ENCODE measurements at places on chromosomes 7 and 10.
A peak's percentile ranks its signal among the peaks of the same experiment; 100 is the strongest.

- peak overlapping the region; percentile 79 for H3K4me3 ChIP-seq
- H3K27ac ChIP-seq = peak overlapping the region; percentile 75
- H3K27me3 ChIP-seq = peaks cover 22% of the 10 kb centered on the region
Measured at GRCh38 chr10:123154711-123155505, 706 bp downstream of the BUB3 start.

DNA sequence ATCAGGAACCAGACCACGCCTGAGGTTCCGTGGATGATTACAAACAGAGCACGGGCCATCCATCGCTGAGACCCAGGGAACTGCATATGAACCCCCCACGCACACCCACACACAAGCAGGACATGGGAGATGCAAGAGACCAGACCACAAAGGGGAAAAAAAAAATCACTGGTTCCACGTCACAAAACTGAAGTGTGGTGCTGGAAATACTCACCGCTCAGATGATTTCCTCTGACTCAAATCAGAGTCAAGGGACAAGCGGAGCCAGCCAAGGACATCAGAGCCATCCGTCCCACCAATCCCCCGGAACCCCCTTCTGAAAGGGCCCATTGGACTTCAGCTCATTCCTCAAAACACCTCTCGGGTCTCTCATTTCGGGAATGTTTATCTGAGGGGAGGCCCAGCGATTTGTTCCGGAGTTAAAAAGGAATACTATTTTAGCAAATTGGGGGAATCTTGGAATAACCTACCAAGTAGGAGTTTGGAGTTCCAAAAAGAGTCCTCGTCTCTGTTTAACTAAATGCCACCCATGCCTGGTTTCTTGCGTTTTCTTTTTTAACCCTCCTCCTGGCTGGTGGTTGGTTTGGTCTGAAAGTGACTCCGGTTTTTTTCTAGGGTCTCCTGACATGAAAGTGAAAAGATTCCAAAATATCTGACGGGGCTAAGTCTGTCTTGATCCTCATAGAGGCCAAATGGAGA lies 15.0 kb downstream of the SNX8 start:
- no peaks in the 10 kb centered on the region for H3K27me3 ChIP-seq
- H3K4me1 ChIP-seq = peaks cover 11% of the 10 kb centered on the region
- H3K27ac ChIP-seq = 0 out of 2 replicates have a peak overlapping the region, but pooled peaks have one; percentile 37
- no peaks in the 10 kb centered on the region for H3K36me3 ChIP-seq
- no peak overlapping the region for H3K4me3 ChIP-seq
- peak; percentile 88 for DNase-seq

DNA sequence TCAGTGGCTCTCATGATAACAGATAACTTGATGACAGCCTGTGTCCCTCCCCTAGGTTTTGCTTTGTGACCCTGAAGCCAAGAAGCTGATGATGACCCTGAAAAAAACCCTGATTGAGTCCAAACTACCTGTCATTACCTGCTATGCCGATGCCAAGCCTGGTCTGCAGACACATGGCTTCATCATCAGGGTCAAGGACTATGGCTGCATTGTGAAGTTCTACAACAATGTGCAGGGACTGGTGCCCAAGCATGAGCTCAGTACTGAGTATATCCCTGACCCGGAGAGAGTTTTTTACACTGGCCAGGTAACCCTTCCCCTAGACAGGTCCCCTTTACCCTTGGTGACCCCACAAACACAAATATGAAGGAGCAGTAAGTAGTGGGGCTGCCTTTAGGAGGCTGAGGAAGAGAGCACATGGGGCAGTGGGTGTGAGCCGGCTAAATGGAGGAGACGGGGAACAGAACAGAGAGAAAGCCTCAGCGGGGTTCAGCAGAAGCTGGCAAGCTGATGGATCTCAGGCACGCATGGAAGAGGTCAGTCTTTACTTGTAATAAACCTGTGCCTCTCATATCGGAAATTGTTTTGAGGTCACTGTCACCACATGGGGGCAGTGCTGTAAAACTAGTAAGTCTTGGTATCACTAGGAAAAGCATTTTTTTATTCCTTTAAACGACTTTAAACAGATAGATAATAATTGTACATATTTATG lies 20.2 kb downstream of the PDCD11 start:
- no peak overlapping the region for H3K4me3 ChIP-seq
- no peak overlapping the region for H3K27ac ChIP-seq
- peak; percentile 65 for DNase-seq
- H3K27me3 ChIP-seq = no peaks in the 10 kb centered on the region

GRCh38 chr10:89888321-89889070 lies 187.1 kb downstream of the KIF20B start:
- H3K27ac ChIP-seq = no peak overlapping the region
- H3K27me3 ChIP-seq = no peaks in the 10 kb centered on the region
- no peak for DNase-seq
- H3K4me1 ChIP-seq = no peaks in the 10 kb centered on the region
- no peak overlapping the region for H3K4me3 ChIP-seq
- no peaks in the 10 kb centered on the region for H3K36me3 ChIP-seq

DNA sequence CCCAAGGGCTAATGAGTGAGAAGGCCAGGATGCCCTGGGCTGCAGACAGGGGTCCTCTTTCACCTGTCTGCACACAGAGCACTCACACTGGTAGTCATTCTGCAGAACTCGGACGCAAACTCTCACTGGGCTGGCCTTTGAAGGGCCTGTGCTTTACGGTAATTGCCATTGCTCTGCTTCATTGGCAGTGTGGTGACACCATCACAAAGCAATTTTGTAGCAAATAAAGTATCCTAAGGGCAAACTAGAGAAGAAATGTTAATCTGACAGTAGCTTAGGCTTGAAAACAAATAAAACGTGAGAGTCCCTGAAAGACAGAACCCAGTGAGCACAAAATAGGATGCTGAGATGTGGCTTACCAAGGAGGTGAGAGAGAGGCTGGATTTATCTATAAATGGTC lies 30.6 kb upstream of the FIGNL1 start:
- peaks cover 3% of the 10 kb centered on the region for H3K27me3 ChIP-seq
- H3K4me3 ChIP-seq = no peak overlapping the region
- H3K4me1 ChIP-seq = no peaks in the 10 kb centered on the region
- H3K27ac ChIP-seq = no peak overlapping the region
- no peaks in the 10 kb centered on the region for H3K36me3 ChIP-seq

DNA sequence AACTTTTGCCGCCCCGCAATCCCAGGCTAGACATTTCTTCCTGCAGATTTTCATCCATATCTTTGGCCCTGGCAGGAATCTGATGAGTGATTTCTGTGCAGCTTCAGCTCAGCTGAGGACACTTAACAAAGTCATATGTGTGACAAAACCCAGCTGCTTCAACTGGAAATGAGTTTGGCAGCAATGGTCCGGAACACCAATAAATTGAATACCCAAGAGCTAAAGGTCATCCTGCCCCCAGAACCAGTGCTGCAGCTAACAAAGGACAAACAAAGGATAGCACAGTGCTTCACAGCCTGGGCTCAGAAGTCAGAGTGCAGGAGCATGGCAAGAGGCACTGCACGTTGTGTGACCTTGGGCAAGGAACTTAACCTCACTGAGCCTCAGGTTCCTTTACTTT lies 40.0 kb upstream of the TRIL start:
- H3K27me3 ChIP-seq = peaks cover 29% of the 10 kb centered on the region
- DNase-seq = no peak
- no peak overlapping the region for H3K27ac ChIP-seq
- no peaks in the 10 kb centered on the region for H3K36me3 ChIP-seq
- no peaks in the 10 kb centered on the region for H3K4me1 ChIP-seq

GRCh38 chr7:155398944-155399343 lies 59.0 kb upstream of the EN2 start:
- no peaks in the 10 kb centered on the region for H3K36me3 ChIP-seq
- no peak overlapping the region for H3K27ac ChIP-seq
- peaks cover 2% of the 10 kb centered on the region for H3K27me3 ChIP-seq
- DNase-seq = no peak
- no peaks in the 10 kb centered on the region for H3K4me1 ChIP-seq
- no peak overlapping the region for H3K4me3 ChIP-seq

GRCh38 chr7:151696721-151697514 lies 177.2 kb upstream of the RHEB start:
- H3K4me3 ChIP-seq = no peak overlapping the region
- DNase-seq = no peak
- H3K36me3 ChIP-seq = no peaks in the 10 kb centered on the region

DNA sequence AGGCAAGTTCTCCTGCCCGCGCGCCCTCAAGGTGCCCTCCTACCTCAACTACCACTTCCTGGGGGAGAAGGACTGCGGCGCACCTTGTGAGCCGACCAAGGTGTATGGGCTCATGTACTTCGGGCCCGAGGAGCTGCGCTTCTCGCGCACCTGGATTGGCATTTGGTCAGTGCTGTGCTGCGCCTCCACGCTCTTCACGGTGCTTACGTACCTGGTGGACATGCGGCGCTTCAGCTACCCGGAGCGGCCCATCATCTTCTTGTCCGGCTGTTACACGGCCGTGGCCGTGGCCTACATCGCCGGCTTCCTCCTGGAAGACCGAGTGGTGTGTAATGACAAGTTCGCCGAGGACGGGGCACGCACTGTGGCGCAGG lies 1.4 kb downstream of the FZD1 start:
- no peaks in the 10 kb centered on the region for H3K36me3 ChIP-seq
- no peak for DNase-seq

DNA sequence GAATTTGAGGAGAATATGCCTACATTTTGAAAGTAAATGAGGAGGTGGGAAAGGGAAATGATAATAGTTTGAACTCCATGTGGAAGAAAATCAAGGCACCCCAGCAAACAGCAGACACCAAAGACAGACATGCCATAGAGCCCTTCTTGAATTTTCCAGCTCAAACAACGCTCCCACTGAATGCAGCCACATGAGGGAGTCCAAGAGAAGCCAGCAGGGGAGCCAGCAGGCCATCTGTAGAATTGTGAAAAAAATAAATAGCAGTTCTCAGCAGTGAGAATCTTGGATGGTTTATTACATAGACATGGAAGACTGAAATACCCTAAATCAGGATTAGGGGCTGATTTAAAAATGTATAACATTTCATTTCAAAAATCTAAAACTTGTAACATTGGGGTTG lies 1567.3 kb upstream of the LRRTM3 start:
- H3K4me3 ChIP-seq = no peak overlapping the region
- no peaks in the 10 kb centered on the region for H3K27me3 ChIP-seq
- DNase-seq = no peak
- no peaks in the 10 kb centered on the region for H3K4me1 ChIP-seq

- no peaks in the 10 kb centered on the region for H3K27me3 ChIP-seq
- no peak overlapping the region for H3K27ac ChIP-seq
- DNase-seq = no peak
Measured at GRCh38 chr7:156082048-156083040, 270.1 kb upstream of the SHH start.

- no peak overlapping the region for H3K4me3 ChIP-seq
- no peaks in the 10 kb centered on the region for H3K36me3 ChIP-seq
Measured at GRCh38 chr10:24174014-24174413, 34.9 kb upstream of the KIAA1217 start.

- H3K27me3 ChIP-seq = peaks cover 4% of the 10 kb centered on the region
- H3K27ac ChIP-seq = no peak overlapping the region
- no peaks in the 10 kb centered on the region for H3K36me3 ChIP-seq
- H3K4me3 ChIP-seq = no peak overlapping the region
Measured at GRCh38 chr7:94286111-94286510, 108.6 kb upstream of the COL1A2 start.

DNA sequence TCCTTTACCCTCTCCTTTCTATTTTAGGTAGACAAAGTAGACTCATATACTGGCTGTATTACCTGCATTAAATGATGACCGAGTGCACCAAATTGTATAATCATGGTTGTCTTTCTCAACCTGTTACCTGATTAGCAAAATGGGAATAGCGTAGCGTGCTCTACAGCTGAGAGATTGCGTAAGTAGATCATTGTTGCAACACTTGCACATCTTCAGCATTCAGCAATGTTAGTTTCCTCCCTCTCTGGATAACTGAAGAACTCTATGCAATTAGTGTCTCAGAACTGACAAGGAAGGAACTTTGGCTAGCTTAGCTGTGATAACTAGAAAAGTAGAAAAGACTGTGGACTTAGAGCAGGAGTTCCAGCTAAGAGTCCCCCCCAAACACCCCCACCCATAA lies 787.4 kb downstream of the PHTF2 start:
- no peaks in the 10 kb centered on the region for H3K27me3 ChIP-seq
- no peaks in the 10 kb centered on the region for H3K4me1 ChIP-seq
- no peak overlapping the region for H3K4me3 ChIP-seq

- no peak for DNase-seq
- peaks cover 6% of the 10 kb centered on the region for H3K27me3 ChIP-seq
- H3K4me1 ChIP-seq = no peaks in the 10 kb centered on the region
- no peak overlapping the region for H3K4me3 ChIP-seq
Measured at GRCh38 chr7:16460789-16461493, 4.6 kb downstream of the SOSTDC1 start.

DNA sequence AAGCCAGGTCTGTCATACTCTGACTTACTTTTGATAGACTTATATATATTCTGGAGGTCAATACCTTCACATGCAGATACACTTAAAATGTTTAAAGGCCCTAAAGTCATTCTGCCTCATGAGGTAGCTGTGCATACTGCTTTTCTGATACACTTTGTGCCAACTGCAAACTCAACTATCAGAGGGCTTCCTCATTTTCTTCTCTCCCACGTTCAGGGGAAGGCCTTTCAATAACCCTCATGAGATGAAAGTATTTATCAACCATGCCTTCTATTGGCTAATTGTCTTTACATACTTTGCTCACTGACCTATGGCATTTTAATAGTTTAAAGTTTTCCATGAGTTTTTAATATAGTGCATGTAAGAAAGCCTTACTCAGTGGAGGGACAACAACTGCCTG lies 112.7 kb upstream of the AMPH start:
- DNase-seq = no peak
- H3K4me3 ChIP-seq = no peak overlapping the region
- H3K27me3 ChIP-seq = no peaks in the 10 kb centered on the region
- H3K27ac ChIP-seq = no peak overlapping the region
- H3K4me1 ChIP-seq = no peaks in the 10 kb centered on the region

Data from IMR-90 (cell line).